Activated CD4-positive, alpha-beta T cell treated with anti-CD3 and anti-CD28 coated beads, Interleukin-2, amount 10 ng/mL, durations not matched to agents 7 days and 5 days (primary cell): ENCODE measurements at places on chromosomes 1 and 21.

DNA sequence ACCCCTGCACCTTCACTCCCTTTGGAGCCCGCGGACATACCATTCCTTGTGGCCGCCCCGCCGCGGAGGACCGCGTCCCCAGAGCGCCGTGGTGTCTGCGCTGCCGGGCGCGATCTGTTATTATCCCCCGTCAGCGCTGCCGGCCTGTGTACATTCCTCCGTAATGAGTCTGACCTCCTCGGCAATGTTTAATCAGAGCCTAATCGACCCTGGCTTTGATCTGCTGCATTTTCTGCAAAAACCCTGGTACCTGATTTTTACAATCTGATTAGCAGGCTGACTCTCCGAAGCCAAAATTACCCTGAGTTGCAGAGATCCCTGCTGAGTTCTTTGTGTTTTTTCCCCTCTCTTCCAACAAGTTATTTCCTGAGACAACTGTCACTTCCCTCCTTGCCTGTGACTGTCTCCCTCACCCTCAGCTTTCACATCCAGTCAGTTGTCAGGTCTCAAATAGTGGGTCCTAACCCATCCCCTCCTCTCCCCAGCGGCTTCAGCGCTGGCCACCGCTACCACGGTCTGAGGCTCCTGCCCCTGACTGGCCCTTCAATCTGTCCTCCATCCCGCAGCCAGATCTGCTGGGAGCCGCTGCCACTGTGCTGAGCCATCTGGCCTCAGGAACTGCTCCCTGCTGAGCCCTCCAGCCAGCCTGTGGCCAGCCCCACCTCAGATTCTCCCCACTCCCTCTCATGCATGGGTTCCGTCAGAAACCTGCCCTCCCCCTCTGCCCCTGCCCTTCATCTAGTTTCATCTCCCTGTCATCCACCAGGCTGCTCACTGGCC is 53.5 kb downstream of the GLIS1 start:
- no peak for DNase-seq

GRCh38 chr1:18924221-18924691 is 21.9 kb upstream of the ALDH4A1 start:
- DNase-seq, result peak; percentile 33

DNA sequence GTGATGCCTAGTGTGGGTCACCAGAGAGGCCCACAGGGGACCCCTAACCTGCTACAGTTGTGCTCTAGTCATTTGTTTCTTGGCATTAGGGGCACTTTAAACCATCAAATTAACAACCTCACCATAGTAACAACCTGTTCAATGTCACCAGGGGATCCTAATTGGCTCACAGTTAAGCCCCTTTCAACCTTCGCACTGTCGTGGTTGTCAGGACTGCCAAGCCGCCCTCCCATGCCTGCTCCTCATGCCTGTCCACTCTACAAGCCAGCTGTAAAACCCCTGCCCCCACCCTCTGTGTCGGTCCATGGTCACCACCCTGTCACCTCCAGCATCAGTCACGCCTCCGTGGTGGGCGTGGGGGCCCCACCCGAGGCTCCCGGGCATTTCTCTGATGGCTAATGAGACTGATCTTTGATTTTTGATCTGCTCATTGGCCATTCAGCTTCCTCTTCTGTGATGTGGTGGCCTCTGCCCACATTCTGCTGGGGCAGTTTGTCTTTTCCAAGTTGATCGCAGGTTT is 96.6 kb downstream of the WDR4 start:
- no peak for DNase-seq

DNA sequence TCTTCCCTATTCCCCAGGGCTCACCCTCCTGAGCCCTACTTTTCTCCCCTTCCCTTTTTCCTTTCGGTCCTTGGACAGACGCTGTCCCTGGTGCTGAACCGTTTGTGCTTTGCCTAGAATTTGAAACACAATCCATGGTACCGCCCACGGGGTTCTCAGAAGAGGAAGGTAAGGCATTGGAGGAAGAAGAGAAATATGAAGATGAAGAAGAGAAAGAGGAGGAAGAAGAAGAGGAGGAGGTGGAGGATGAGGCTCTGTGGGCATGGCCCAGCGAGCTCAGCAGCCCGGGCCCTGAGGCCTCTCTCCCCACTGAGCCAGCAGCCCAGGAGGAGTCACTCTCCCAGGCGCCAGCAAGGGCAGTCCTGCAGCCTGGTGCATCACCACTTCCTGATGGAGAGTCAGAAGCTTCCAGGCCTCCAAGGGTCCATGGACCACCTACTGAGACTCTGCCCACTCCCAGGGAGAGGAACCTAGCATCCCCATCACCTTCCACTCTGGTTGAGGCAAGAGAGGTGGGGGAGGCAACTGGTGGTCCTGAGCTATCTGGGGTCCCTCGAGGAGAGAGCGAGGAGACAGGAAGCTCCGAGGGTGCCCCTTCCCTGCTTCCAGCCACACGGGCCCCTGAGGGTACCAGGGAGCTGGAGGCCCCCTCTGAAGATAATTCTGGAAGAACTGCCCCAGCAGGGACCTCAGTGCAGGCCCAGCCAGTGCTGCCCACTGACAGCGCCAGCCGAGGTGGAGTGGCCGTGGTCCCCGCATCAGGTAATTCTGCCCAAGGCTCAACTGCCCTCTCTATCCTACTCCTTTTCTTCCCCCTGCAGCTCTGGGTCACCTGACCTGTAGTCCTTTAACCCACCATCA is 10.4 kb downstream of the BCAN start:
- peak; percentile 48 for DNase-seq

DNA sequence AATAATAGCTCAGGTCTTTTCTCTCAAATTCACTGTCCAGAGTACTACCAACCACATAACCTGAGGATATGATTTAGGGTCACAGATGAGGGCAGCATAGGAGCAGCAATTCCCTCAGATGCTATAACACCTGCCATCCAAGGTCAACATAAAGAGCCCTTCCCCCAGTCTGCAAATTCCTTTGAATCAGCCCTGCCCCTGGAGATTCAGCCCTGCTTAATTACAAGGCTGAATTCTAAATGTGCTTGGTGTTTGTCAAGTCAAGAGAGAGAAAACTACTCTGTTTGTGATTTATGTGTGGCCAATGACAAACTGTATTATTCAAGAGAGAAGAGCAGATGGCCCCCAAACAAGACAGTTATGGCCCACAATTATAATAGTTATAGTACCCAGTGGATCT is 195.7 kb upstream of the ADGRL2 start:
- DNase-seq, result no peak

GRCh38 chr21:37231249-37231645 is 35.9 kb downstream of the VPS26C start:
- DNase-seq, result no peak

GRCh38 chr1:15963363-15963967 is 12.4 kb downstream of the ZBTB17 start:
- DNase-seq, result no peak
